ENCODE measurements at places on chromosomes 5 and 9.

- no peak for DNase-seq
Observed at GRCh38 chr5:87539839-87540238, 127.1 kb upstream of the CCNH start.

- DNase-seq: no peak
Observed at GRCh38 chr9:104608336-104608735, 2.9 kb upstream of the OR13C2 start.

GRCh38 chr9:23492126-23493002 lies 333.7 kb downstream of the ELAVL2 start:
- DNase-seq: peak; percentile 27

GRCh38 chr9:19947996-19948395 lies 159.2 kb upstream of the SLC24A2 start:
- DNase-seq: no peak

- DNase-seq: no peak
Observed at GRCh38 chr5:54514291-54514690, 3.3 kb upstream of the SNX18 start.

DNA sequence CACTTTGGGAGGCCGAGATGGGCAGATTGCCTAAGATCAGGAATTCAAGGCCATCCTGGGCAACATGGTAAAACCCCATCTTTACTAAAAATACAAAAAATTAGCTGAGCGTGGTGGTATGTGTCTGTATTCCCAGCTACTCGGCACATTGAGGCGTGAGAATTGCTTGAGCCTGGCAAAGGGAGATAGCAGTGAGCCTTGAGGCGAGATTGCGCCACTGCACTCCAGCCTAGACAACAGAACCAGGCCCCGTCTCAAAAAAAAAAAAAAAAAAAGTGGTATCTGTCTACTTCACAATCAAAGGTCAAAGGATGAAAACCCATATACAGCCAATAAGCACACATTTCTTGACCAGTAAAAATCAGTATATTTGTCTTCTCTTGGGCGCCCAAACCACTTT lies 728.5 kb upstream of the ADAMTS16 start:
- no peak for DNase-seq

GRCh38 chr5:152990217-152990616 lies 500.3 kb upstream of the GRIA1 start:
- no peak for DNase-seq

- peak; percentile 66 for DNase-seq
Observed at GRCh38 chr5:43037636-43038495, 2.3 kb downstream of the ANXA2R start.

DNA sequence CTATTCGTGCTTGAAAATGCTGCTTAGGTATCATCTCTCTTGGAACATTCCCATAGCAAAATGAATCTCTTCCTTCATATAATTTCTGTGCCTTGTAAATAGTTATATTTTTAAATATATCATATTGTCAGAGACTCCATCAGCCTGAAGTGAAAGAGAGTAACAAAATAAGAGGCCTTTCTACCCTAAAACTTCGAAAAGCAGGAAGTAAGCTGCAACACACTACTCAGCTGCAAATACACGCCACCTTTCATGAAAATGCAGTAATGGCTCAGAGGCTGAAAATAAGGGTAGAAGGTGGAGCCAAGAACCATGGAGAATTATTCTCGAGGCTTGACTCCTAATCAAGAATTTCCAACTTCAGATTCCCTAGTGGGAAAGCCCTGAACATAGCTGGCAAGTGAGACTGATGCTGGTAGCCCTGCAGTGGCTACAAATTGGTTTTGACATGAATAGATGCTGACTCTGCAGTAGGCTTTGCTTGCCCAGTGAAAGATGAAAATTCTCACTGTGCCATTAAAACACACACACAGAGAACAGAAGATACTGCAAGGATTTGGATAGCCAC lies 30.2 kb upstream of the PTGER4 start:
- no peak for DNase-seq

DNA sequence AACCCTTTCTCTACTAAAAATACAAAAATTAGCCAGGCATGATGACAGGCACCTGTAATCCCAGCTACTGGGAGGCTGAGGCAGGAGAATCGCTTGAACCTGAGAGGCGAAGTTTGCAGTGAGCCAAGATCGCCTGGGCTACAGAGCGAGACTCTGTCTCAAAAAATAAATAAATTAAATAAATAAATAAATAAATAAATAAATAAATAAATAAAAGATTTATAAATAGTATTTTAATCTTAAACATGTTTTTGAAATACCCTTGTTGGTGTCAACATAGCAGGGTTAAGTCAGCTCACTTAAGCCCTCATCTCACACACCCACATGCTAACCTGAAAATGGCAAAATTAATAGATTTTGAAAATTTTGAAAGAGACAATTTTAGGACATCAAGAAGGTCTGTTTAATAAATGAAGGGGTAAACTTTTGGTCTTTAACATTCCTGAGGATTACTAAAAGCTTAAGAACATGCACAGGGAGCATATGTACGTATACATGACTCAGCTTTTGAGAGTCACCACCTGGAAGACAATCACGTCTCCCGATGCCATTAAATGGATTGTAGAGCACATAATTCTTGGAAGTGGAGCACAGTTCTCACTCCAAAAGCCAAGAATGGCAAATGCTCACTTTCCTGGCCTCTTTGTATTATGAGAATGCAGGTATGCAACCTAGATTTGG lies 202.5 kb downstream of the GDNF start:
- DNase-seq: no peak

GRCh38 chr5:157253547-157253946 lies 12.4 kb upstream of the CYFIP2 start:
- no peak for DNase-seq

GRCh38 chr5:103010168-103010567 lies 109.8 kb downstream of the GIN1 start:
- no peak for DNase-seq

DNA sequence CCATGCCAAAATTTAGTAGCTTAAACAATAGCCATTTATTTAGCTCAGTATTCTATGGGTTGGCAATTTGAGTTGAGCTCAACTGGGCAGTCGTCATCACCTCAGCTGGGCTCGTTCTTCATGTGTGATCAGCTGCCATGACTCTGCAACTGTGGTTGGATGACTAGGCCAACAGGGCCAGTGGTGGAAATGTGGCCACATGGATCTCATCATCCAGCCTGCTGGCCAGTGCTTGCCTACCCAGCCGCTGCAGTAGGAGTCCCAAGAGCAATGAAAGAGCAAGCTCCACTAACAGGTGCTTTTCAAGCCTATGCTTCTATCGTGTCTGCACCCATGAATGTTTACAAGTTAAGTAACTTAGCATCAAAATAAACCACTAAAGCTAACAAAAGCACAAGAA lies 158.0 kb downstream of the ATPSCKMT start:
- no peak for DNase-seq

- DNase-seq: no peak
Observed at GRCh38 chr5:91495699-91496098, 112.6 kb upstream of the ARRDC3 start.

- no peak for DNase-seq
Observed at GRCh38 chr5:170251462-170251861, 18.7 kb downstream of the C5orf58 start.

DNA sequence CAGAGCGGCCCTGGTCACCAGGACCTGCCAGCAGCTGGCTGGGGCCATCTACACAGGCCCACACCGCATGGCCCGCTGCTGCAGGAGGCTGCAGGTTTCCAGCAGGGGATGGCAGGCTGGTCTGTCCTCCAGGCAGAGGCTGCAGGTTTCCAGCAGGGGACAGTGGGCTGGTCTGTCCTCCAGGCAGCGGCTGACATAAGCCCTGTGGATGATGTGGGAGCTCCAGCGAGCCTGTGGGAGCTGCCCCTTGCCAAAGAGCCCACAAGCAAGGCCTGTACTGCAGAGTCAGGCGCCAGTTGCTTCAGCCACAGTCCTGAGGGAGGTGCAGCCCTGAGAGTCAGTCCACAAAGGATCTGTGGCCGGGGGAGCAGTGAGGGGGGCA lies 18.5 kb downstream of the TPPP start:
- DNase-seq: no peak

DNA sequence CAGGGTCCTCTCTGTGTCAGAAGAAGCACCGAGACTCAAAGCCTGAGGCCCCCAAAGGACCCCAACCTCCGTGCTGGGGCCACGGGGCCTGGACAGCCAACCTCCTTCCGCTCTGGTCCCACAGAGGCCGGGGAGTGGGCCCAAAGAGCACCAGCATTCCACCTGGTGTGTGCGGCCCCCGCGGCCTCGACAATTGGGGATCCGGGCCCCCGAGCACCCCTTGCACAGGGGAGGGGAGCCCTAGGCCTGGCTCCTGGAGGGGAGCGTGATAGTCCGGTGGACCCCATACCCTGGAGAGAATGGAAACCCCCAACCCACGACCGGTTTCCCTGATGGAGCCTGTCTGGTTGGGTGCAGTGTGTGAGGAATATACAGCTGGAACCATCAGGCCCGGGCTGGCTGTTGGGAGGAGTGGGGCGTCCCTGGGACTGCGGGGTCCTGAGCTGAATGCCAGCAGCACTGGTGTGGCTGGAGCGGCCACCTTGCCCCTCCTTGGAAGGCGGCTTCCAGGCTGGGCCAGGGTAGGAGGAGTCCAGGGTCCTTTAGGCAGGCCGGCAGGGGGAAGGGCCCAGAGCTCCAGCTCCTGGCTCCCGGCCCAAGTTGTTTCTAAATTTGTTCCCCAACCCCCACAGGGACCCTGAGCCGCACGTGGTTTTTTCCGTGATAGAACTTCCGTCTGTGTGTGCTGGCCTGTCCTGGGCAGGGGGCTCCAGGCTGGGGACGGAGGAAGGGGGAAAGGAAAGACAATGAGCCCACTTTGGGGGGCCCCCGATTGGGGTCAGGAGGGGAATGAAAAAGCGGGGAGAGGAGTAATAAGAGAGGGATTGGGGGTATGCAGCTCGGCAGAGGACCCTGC lies 825 bp upstream of the TOR4A start:
- DNase-seq: no peak

GRCh38 chr5:91296674-91297143 lies 86.4 kb downstream of the ARRDC3 start:
- DNase-seq: no peak

GRCh38 chr5:15026944-15027343 lies 155.4 kb upstream of the ANKH start:
- no peak for DNase-seq

DNA sequence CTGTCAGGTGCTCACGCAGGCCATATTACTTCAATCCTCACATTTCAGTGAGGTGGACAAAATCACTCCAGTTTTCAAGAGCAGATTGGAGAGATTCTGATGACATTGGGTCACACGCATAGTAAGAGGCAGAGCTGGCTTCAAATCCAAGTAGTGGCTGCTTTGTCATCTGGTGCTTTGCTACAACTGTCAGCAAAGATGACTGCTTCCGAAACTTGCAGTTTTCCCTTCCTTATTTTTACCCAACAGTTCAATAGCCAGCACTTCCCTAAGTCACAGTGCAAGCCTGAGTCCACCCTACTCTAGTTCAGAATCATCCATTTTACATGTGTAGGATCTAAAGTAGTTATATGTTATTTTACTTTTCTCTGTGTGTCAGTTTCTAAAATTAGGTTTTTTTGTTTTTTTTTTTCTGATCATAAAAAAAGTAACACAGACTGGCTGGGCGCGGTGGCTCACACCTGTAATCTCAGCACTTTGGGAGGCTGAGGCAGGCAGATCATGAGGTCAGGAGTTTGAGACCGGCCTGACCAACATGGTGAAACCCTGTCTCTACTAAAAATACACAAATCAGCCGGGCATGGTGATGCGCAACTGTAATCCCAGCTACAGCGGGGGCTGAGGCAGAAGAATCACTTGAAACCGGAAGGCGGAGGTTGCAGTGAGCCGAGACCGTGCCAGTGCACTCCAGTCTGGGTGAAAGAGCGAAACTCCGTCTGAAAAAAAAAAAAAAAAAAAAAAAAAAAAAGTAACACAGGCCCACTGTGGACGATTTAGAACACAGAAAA lies 49.6 kb downstream of the ANKDD1B start:
- no peak for DNase-seq

GRCh38 chr5:80191991-80192398 lies 63.9 kb downstream of the SERINC5 start:
- no peak for DNase-seq

DNA sequence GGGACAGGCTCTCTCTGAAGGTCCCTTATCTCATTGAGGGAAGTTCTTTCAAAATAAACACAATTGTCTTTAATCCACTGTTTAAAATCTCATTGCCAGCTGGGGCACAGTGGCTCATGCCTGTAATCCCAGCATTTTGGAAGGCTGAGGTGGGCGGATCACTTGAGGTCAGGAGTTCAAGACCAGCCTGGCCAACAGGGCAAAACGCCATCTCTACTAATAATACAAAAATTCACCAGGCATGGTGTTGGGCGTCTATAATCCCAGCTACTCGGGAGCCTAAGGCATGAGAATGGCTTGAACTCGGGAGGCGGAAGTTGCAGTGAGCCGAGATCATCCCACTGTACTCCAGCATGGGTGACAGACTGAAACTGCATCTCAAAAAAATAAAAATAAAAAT lies 8.3 kb upstream of the NDFIP1 start:
- no peak for DNase-seq

DNA sequence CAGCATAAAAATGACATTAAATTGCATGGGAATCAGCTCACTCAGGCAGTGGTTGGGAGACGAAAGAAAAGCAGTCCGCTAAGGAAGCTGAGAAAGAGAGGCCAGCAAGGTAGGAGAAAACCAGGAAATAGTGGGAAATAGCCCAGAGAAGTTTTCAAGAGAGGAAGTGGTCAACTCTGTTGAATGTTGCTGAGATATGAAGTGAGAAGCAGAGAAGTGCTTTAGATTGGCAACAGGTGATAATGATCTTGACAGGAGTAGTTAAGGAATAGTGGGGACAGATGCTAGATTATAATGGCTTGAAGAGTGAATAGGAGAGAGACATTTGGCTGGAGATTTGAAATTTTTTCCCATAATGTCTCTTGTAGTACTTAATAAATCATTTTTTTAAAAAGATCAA lies 30.8 kb downstream of the CNTRL start:
- DNase-seq: no peak

- DNase-seq: no peak
Observed at GRCh38 chr5:138972230-138972629, 97.1 kb upstream of the LRRTM2 start.

DNA sequence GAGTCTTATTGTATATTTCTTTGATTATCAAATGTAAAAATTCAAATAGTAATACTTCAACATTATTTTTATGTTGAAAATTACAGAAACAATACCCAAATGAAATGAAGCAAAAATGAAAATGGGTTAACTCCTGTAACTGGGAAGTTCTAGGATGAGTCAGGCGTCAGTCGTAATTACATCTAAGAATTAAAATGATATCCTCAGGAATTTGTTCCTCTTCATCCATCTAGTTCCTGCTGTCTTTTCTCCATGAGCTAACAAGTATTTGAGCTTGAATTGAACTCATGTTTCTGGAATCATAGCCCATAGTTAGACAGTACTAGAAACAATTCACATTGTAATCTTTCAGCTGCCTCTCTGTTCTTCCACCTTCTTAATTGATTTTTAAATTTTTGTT lies 568.3 kb upstream of the TLE4 start:
- no peak for DNase-seq

DNA sequence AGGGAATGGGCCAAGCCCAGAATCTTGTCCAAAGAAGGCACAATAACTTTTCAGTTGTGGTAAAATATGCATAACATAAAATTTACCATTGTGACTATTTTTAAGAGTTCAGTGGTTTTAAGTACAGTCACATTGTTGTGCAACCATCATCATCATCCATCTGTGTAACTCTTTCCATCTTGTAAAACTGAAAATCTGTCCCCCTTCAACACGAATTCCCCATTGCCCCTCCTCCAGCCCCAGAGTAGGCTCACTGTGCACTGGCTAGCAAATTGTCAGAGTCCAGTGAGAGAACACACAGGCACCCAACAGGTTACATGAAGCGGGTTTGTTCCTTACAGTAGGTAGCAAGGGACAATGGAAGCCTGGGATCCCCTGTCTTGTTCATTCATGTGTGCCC lies 13.7 kb downstream of the BARX1 start:
- DNase-seq: no peak

GRCh38 chr9:118993965-118994364 lies 375.3 kb downstream of the BRINP1 start:
- DNase-seq: no peak
